Adrenal gland (tissue), 19 donors: ENCODE measurements at places on chromosomes 7 and 10. TPM values are rescaled to one million over a fixed set of nuclear protein-coding genes. Genes with fewer than 3 reads are reported as not detected.

The CARD11 gene
- polyA plus RNA-seq: 1.9 TPM

The POLR2J2 gene
- polyA plus RNA-seq: 3.9 TPM

The PROSER2 gene
- polyA plus RNA-seq: 1.5 TPM

The IFIT5 gene
- polyA plus RNA-seq: 8.5 TPM

The ADCYAP1R1 gene
- 7.0 TPM for polyA plus RNA-seq

The PILRB gene
- 296 TPM for polyA plus RNA-seq

The DENND2A gene
- polyA plus RNA-seq: 3.0 TPM

The JCAD gene
- 12.4 TPM for polyA plus RNA-seq

The TMEM213 gene
- not detected for polyA plus RNA-seq

The PLAU gene
- polyA plus RNA-seq: 19.4 TPM

DNA sequence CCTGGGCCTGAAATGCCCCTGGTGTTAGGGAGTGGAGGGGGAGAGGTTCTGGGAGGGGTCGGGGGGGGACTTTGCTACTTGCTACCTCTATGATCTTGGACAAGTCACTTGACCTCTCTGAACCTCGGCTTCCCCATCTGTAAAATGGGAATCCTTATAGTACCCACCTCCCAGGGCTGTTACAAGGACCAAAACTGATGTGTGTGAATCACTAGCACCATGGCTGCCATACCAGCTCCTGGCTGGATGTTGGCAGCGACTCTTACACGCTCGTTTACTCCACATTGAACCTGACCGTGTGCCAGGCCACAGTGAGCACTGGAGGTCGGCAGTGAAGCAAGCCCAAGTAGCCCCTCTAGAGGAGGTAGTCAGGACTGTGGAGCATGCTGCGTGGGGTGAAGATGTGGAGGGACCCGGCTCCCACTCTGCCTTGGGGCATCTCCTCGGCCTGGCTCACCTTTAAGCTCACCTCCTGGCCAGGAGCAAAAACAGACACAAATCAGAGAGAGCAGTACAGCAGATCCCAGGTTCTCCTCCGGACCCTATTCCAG lies 28.9 kb downstream of the PPIF start:
- H3K27ac ChIP-seq: no peak overlapping the region
- no peaks in the 10 kb centered on the region for H3K4me1 ChIP-seq
- no peaks in the 10 kb centered on the region for H3K27me3 ChIP-seq
- no peak overlapping the region for H3K4me3 ChIP-seq
- peak; percentile 12 for DNase-seq
- H3K36me3 ChIP-seq: no peaks in the 10 kb centered on the region

DNA sequence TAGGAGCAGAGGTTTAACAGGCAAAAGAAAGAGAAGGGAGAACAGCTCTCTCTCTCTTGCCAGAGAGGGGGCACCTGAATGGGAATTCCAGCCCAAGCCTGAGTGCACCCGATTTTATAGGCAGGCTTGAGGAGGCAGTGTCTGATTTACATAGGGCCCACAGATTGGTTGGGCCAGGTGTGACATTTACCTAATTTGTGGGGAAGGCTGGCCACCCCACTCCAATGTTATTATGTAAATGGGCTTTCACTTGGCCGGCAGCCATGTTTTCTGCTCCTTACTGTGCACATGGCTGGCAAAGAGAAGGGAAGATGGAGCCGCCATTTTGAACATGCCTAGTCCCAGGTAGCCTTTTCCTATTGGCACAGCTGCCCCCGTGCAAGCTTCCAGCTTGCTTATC lies 735.5 kb upstream of the AUTS2 start:
- H3K27ac ChIP-seq: no peak overlapping the region
- H3K27me3 ChIP-seq: no peaks in the 10 kb centered on the region
- DNase-seq: no peak
- H3K4me1 ChIP-seq: no peaks in the 10 kb centered on the region
- no peak overlapping the region for H3K4me3 ChIP-seq

GRCh38 chr10:113613977-113614690 lies 49.7 kb downstream of the NRAP start:
- no peaks in the 10 kb centered on the region for H3K4me1 ChIP-seq
- H3K4me3 ChIP-seq: no peak overlapping the region
- H3K36me3 ChIP-seq: no peaks in the 10 kb centered on the region
- no peak overlapping the region for H3K27ac ChIP-seq

GRCh38 chr10:124935946-124936345 lies 6.0 kb upstream of the ZRANB1 start:
- H3K36me3 ChIP-seq: no peaks in the 10 kb centered on the region
- no peak overlapping the region for H3K4me3 ChIP-seq
- H3K4me1 ChIP-seq: peaks cover 35% of the 10 kb centered on the region
- H3K27me3 ChIP-seq: no peaks in the 10 kb centered on the region
- no peak for DNase-seq

GRCh38 chr7:75635036-75635435 lies 103.7 kb downstream of the HIP1 start:
- no peak overlapping the region for H3K27ac ChIP-seq
- peaks cover 6% of the 10 kb centered on the region for H3K4me1 ChIP-seq
- no peaks in the 10 kb centered on the region for H3K27me3 ChIP-seq
- no peak for DNase-seq

DNA sequence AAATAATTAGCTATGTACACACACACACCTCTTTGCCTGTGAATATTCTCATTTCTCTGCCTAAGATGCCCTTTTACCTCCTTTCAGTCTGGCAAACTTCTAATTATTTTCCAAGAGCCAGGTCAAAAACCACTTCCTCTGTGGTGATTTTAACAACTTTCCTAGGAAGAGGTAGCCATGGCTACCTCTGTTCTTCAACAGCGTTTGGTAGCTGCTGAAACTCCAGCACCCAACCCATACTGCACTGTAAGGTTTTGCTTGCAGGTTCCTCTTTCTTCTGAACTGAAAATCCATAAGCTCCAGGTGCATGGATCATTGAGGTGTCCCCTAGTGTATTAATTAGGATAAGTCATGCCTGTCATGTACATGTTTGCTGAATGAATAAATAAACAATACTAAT lies 25.6 kb downstream of the NRCAM start:
- no peak for DNase-seq
- no peaks in the 10 kb centered on the region for H3K27me3 ChIP-seq
- H3K27ac ChIP-seq: no peak overlapping the region
- peaks cover 17% of the 10 kb centered on the region for H3K4me1 ChIP-seq
- no peaks in the 10 kb centered on the region for H3K36me3 ChIP-seq

DNA sequence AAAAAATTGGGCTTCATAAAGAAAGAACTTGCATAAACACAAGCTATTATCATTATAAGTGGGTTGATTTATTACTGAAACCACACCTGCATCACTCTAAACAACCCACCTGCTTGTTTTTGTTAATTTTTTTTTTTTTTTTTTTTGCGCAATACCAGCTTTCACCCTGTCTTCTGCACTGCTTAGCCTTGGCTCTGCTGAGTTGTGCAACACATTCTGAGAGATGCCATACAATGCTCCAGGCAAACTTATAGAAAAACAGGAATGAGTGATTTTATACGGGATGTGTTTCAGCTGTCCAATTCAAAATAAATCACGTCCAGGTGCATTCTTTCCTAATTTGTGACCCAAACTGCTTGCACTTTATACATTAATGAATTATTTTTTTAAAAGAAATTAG lies 923.6 kb downstream of the GATA3 start:
- no peaks in the 10 kb centered on the region for H3K36me3 ChIP-seq
- no peaks in the 10 kb centered on the region for H3K27me3 ChIP-seq
- H3K27ac ChIP-seq: no peak overlapping the region

DNA sequence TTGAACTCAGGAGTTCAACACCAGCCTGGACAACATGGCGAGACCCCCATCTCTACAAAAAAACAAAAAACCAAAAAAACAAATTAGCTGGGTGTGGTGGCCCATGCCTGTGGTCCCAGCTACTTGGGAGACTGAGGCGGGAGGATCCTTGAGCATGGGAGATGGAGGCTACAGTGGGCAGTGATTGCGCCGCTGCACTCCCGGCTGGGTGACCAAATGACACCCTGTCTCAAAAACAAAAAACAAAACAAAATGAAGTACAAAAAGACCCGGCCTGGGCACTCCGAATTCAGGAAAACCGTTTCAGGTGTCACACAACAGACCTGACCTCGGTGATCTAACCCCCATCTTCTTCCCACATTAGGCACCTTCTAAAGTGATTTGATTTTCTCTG lies 65.5 kb downstream of the INSIG1 start:
- H3K27me3 ChIP-seq: peaks cover 2% of the 10 kb centered on the region
- H3K4me3 ChIP-seq: no peak overlapping the region
- no peak for DNase-seq
- no peaks in the 10 kb centered on the region for H3K4me1 ChIP-seq

- DNase-seq: no peak
- no peaks in the 10 kb centered on the region for H3K27me3 ChIP-seq
- peaks cover 13% of the 10 kb centered on the region for H3K4me1 ChIP-seq
- H3K4me3 ChIP-seq: no peak overlapping the region
- H3K27ac ChIP-seq: no peak overlapping the region
Observed at GRCh38 chr10:99676895-99677294, 17.6 kb downstream of the ENTPD7 start.

DNA sequence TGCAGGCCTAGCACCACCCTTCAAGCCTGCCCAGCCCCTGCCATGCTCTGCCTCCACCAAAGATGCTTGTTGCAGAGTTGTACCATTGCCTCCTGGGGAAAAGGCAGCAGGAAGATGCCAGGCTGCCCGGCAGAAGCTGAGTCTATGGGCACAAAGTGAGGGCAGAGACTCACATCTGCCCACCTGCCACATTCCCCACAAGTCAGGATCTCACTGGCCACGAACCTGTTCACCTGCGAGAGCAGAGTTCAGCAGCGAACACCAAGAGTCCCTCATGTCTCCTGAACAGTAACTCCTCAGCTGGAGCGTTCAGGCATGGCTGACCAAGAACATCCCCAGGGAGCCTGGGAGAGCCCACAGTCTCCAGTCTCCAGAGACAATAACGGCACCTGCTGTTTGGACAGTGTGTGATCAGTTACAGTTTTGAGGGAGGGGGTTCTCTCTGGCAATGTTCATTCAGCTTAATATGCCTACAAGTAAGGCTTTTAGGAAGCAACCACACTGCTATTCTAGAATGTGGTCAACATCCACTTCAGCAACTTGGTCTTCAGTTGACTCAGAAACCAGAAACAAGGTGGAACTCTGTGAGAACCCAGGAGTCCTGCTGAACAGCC lies 78.5 kb downstream of the GRID1 start:
- no peak overlapping the region for H3K4me3 ChIP-seq
- H3K27me3 ChIP-seq: no peaks in the 10 kb centered on the region
- peak; percentile 41 for DNase-seq
- H3K36me3 ChIP-seq: no peaks in the 10 kb centered on the region
- no peaks in the 10 kb centered on the region for H3K4me1 ChIP-seq

GRCh38 chr10:42111076-42111475 lies 527.3 kb downstream of the ZNF33B start:
- no peaks in the 10 kb centered on the region for H3K36me3 ChIP-seq
- H3K27me3 ChIP-seq: no peaks in the 10 kb centered on the region
- DNase-seq: no peak
- H3K4me1 ChIP-seq: no peaks in the 10 kb centered on the region
- no peak overlapping the region for H3K4me3 ChIP-seq
- no peak overlapping the region for H3K27ac ChIP-seq

GRCh38 chr7:69166979-69167516 lies 431.2 kb upstream of the AUTS2 start:
- DNase-seq: no peak
- H3K27me3 ChIP-seq: no peaks in the 10 kb centered on the region
- no peak overlapping the region for H3K4me3 ChIP-seq
- H3K4me1 ChIP-seq: no peaks in the 10 kb centered on the region
- no peaks in the 10 kb centered on the region for H3K36me3 ChIP-seq

DNA sequence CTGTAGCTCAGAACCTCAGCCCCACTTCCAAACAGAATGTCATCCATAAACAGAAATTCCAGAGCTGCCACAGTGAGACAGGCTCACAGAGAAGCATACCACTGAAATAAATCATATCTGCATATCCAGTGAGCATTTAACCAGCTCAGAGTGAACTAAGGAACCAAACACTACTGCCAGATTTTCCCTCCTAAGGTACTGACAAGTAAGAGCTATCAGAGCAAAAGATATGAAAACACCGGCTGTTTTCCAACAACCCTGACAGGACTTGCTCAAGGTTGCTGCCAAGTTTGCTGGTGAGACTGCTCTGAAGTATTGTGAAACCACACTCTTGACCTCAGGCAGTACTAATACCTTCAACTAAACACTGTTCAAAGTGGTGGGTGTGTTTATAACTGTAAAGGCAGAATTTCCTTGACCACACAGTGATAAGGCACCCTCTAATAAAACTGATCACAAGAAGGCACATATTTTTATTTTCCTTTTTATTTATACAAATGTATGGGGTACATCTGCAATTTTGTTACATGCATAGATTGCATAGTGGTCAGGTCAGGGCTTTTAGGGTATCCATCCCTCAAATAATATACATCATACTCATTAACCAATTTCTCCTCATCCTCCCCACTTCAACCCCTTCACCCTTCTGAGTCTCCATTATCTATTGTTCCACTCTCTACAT lies 18.3 kb downstream of the SGMS1 start:
- no peak overlapping the region for H3K4me3 ChIP-seq
- DNase-seq: peak; percentile 84
- H3K27ac ChIP-seq: peak overlapping the region; percentile 60
- H3K4me1 ChIP-seq: peaks cover 75% of the 10 kb centered on the region

GRCh38 chr10:128047351-128047750 lies 78.9 kb downstream of the MKI67 start:
- no peak overlapping the region for H3K4me3 ChIP-seq
- H3K27me3 ChIP-seq: no peaks in the 10 kb centered on the region
- no peak overlapping the region for H3K27ac ChIP-seq
- no peaks in the 10 kb centered on the region for H3K4me1 ChIP-seq
- DNase-seq: no peak

GRCh38 chr7:95395755-95396135 lies 430 bp downstream of the PON3 start:
- peak overlapping the region; percentile 51 for H3K4me3 ChIP-seq
- H3K36me3 ChIP-seq: no peaks in the 10 kb centered on the region
- no peak overlapping the region for H3K27ac ChIP-seq
- no peaks in the 10 kb centered on the region for H3K27me3 ChIP-seq

- H3K27ac ChIP-seq: no peak overlapping the region
- no peaks in the 10 kb centered on the region for H3K36me3 ChIP-seq
- H3K27me3 ChIP-seq: no peaks in the 10 kb centered on the region
- DNase-seq: no peak
- H3K4me3 ChIP-seq: no peak overlapping the region
Observed at GRCh38 chr7:105345725-105346124, 43.0 kb downstream of the SRPK2 start.

DNA sequence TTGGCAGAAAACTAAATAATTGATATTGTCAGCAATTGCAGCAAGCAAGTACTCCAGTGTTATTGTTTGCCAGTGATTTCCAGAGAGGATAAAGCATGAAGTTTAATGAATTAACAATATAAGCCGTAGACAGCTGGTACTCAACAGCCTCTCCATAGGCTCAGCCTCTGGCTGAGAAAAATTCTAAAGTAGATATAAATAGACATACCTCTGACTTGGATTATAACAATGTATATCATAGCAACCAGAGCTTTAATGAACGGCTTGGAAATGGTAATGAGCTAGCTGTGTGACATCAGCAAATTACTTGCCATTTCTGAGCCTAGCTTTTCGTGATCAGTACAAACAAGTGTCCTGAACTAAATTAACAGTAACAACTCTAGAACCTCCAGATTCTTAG lies 1055.4 kb upstream of the AUTS2 start:
- H3K4me3 ChIP-seq: no peak overlapping the region
- no peak overlapping the region for H3K27ac ChIP-seq
- H3K27me3 ChIP-seq: no peaks in the 10 kb centered on the region
- no peaks in the 10 kb centered on the region for H3K36me3 ChIP-seq

GRCh38 chr10:1227510-1228402 lies 171.6 kb downstream of the WDR37 start:
- DNase-seq: no peak
- H3K4me3 ChIP-seq: no peak overlapping the region
- H3K27me3 ChIP-seq: no peaks in the 10 kb centered on the region
- H3K36me3 ChIP-seq: no peaks in the 10 kb centered on the region

GRCh38 chr7:81404669-81405068 lies 365.2 kb downstream of the HGF start:
- H3K36me3 ChIP-seq: no peaks in the 10 kb centered on the region
- no peak overlapping the region for H3K4me3 ChIP-seq
- H3K27me3 ChIP-seq: no peaks in the 10 kb centered on the region
- no peak overlapping the region for H3K27ac ChIP-seq
